ENCODE measurements at places on chromosomes 12 and 14.

DNA sequence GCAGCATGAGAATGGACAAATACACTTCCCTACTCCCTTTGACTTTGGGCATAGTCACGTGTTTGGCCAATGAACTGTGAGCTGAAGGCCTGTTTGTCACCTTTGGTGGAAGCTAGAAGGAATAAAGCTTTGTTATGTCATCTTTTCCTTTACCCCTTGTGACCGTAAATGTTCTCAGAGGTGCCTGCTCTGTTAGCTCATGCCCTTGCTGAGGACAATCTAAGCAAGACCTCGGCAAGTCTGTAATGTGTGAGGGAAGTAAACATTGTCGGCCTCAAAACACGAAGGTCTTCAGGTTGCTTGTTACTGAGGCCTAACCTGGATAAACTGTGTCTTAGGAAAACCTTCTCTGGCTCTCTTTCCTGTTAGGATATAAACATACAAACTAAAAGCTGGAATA, 354.2 kb downstream of the TMEM132D start:
- no peak for DNase-seq

- no peak for DNase-seq
Measured at GRCh38 chr12:49294804-49295081, 204 bp upstream of the PRPH start.

- no peak for DNase-seq
Measured at GRCh38 chr12:41514907-41515306, 326.8 kb downstream of the PDZRN4 start.

- no peak for DNase-seq
Measured at GRCh38 chr14:96167224-96168148, 37.2 kb upstream of the BDKRB2 start.

DNA sequence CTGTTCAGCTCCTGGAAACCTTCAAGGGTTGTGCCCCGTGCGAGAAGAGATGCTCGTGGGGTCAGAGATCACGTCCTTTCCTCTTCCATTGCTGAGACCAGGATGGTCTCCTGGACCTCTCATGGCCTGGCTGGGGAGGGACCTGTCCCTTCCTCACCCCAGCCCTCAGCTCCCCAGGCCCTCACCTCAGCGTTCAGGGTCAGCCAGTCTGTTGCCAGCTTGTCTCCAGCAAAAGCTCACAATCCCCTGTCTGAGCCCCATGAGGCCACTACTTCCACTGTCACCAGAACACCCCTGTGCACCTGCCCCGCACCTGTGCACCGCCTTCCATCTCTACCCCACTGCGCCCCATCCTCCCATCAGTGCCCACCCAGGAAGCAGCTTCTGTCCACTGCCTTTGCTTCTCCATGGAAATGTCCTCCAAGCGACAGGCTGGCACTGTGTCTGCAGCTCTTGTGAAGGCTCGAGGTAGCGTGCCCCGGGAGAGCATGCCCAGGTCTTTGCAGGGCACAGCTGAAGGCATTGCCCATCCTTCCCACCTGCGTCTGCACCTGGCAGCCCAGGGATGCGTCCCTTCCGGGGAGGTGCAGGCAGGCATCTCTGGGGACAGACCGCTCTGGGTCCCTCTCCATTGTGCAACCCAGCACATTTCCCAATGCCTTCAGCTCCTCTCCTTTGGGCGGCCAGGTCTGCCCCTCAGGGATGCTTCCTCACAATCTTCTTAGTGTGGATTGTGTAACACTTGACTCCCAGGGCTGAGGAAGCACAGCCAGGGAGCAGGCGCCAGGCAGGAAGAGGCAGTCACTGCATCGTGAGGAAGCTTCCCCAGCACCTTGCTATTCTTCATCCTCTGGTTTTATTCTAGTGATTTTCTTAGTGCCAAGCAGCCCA, 179.6 kb downstream of the ADGRD1 start:
- no peak for DNase-seq

DNA sequence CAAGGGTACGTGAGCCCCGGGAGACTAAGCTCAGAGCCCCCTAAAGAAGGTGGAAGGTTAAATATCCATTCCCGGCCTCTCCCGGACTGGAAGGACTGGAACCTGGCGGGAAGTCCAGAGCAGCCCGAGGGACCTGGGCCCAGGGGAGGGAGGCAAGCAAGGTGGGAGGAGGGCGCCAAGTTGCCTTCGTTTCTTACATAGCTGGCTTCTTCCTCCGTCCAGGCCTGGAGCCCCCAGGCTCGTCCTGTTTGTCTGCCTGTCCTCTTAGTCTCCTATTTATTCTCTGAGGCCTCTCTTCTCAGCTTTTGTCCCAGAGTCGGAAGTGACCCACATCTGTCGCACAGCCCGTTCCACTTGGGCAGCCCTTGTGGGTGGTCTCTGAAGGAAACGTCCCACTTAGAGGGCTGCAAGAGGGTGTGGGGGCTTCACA, 745 bp downstream of the PCK2 start:
- DNase-seq: peak; percentile 53

DNA sequence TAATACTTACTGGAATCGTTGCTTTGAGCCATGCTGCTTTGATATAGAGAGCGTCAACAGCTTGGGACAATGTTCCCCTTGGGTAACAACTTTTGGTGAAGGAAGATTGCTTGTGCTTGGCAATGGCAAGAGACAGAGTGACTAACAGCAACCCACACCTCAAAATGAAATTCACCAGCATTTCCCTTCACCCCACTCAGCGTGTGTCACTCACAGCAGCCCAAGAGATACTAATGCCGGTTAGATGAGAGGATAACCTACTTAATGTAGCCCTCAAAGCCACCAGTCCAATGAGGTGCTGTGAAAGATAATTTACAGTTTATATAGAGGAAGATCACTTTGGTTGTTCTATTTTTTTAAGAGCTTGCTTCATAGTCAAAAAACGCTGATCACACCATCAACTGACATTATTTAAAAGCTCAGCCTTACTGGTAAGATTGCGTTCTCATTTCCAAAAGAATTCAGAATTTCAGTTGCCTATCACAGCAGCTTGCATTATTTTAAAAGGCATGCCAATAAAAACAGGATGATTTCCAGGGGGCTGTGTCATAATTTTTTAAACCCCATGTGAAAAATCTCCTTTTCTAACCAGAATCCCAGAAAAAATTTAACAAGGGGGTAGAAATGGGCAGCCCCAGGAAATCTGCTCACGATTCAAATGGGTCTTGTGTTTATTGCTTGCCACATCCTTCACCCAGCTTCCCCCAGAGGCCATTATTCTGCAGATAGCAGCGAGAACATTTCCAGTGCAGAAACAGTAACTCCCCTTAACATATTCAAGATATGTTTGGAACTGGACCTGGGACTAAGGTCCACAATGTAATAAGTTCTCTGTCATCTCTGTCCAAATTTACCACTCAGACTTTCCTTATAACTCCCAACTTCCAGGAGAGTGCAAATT, at the start of gene IL26:
TSS of gene IL26 (minus strand) at position 235 of the 901 bp plus-strand sequence. CDS start at position 181, 54 bp downstream.
- DNase-seq: no peak

DNA sequence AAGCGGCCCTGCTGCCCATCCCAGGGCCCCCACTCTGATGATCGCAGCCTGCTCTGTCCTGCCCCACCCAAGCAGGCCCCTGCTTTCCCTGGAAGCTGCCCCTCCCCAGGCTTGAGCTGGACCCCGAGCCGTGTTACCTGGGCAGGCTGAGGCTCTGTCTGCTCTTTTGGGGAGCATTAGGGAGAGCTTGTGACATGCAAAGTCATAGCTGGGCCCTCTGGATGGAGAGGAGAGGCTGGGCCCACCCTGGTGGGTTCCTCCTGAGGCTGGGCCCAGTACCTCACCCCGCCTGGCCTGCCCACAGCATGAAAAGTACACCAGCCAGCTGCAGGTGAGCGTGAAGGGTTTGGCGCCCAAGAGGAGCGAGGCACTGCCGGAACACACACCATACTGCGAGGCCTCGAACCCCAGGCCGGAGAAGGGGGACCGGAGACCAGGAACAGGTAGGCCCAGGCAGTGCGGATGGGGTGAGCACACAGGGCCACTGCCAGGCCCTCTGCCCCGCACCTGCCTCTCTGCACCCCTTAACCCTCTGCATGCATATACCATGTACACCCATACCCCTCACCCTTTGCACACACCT, 15.0 kb downstream of the CEP170B start:
- DNase-seq: no peak

- no peak for DNase-seq
Measured at GRCh38 chr12:68246350-68246749, 7.1 kb downstream of the IL22 start.

DNA sequence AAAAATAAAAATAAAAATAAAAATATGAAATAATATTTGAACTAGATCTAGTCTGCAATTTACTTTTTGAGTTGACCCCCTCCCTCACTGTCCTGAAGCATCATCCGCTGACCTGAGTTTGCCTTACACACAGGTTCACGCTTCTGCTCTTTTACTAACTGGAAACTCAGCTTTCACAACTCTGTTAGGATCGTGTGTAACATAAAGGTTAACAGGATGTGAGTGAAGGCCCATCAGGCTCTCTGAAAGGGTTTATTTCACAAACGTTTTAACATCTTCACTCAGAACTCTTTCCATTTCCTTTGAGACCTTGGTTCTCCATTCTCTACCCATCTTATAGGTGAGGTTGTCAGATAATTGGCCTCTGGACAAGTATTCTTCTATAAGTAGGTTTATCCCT, 191.4 kb downstream of the FOXN3 start:
- DNase-seq: no peak

- no peak for DNase-seq
Measured at GRCh38 chr12:51262758-51263177, 7.4 kb downstream of the SMAGP start.

DNA sequence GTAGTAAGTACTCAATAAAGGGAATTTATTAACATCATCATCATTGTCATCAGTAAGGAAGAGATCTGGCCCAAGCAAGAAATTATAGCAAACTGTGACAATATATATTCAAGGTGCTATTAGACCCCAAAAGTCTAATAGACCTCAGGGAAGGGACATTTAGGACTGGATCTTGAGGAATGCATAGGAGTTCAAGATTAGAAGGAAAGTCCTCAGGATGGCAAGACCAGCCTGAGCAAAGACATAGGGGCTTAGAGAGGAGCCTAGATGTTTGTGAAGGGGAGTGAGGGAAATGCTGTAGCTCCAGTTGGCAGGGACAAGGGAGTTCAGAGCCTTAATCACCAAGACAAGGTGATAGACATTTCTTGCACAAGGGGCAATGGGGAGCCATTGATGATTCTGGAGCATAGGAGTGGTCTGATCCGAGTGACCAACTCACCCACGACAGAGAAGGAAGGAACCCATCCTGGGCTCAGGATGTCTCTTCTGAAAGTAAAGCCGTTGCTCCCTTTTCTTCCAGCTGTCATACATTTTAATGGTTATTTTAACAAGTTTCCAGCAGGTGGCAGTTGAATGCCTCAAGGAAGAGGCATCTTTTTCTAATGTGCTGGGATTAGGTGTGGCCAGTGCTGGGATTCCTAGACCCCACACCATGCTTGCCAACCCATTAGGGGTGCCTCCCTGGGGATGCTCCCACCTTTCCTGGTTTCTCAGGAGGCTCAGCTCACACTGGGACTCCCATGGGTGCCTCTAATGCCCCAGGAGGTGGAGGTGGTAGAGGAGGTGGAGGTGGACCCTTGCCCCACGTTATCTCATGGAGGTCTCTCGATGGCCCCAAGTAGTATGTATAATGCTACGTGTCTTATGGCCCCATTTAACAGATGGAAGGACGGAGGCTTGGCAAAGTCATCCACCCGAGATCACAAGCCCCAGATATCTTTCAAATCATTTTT, 37.8 kb downstream of the PHETA1 start:
- DNase-seq: no peak

GRCh38 chr12:96047229-96048211, 12.1 kb upstream of the LTA4H start:
- DNase-seq: no peak

DNA sequence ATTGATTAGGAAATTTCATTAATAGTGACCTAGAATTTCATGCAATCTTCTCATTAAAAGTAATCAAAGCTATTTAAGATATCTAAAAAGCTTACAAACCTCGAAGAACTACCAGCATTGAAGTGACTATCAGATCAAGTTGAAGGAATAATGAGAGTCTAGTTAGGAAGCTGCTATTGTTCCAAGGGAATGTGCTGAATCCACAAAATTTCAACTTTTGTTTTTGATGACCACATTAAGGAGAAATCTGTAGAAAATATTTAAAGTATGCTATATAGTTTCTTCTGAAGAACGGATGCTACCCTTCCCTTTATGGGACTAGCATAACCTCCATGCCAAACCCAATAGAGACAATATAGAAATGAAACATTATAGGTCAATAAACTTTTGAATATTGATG, 2.5 kb upstream of the CTSG start:
- no peak for DNase-seq

DNA sequence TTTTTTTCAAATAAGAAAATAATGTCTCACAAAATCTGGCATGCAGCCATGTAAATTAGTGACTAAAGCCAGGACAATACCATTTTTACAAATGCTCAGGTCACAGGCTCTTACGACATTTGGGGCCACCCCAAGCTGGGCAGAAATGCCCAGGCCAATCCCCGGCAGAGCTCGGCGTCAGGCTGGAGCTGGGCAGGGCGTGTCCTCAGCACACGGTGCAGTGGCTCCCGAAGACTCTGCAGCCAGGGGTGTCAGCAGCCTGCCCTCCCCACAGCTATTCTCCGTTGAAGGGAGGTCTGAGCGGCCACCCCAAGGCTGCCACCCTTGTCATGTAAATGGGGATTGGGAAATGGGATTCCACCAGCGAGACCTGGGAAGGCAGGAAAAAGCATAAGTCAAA, 158.6 kb downstream of the DICER1 start:
- DNase-seq: no peak
